ENCODE measurements at places on chromosomes 1 and 21. TPM values are rescaled to one million over a fixed set of nuclear protein-coding genes. Genes with fewer than 3 reads are reported as not detected.

Gene ZNF695
- total RNA-seq = 7.3 TPM

Gene GON4L
- 22.5 TPM for total RNA-seq

DNA sequence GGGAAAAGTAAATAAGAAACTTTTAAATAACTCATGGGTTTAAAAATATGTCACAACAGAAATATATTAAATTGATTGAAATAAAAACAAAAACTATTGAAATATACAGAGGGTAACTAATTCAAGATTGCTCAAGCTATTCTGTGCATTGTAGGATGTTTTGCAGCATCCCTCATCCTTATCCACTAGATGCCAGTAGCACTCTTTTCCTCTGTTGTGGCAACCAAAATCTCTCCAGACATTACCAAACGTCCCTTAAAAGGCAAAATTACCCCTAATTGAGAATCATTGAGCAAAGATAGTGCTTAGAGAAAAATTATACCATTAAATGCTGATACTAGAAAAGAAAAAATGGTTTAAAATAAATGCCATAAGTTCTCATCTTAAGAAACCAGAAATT lies 682.6 kb downstream of the RWDD3 start:
- DNase-seq = no peak

Gene IQGAP3
- total RNA-seq = 43.6 TPM

DNA sequence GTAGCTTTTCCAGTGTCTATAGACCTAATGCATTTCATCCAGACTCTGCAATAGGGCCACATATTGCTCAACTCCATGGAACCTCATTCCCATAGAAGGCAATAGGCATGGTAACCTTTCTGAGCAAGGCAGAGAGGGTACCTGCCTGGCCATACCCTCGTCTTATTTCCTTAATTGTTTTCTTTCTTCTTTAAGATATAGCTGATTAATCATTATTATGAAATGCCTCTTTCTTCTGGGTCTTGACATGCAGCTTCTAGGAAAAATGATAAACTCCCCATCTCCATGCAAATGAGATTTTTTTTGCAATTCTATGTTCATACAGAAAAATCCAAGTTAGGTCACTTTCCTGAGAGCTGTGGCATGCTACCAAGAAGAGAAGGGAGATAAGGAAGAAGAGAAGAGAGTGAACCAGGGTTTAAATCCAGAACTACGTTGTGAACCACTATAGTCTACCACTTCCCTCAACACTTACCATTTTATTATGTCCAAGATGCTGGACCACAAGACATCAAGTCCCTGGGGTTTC lies 33.0 kb upstream of the IL20 start:
- no peak for DNase-seq

GRCh38 chr1:54259546-54260140 lies 59.7 kb downstream of the MRPL37 start:
- no peak for DNase-seq

Gene KCNE1
- 0.06 TPM for total RNA-seq

GRCh38 chr1:91870322-91870721 lies 15.6 kb downstream of the TGFBR3 start:
- DNase-seq = no peak

DNA sequence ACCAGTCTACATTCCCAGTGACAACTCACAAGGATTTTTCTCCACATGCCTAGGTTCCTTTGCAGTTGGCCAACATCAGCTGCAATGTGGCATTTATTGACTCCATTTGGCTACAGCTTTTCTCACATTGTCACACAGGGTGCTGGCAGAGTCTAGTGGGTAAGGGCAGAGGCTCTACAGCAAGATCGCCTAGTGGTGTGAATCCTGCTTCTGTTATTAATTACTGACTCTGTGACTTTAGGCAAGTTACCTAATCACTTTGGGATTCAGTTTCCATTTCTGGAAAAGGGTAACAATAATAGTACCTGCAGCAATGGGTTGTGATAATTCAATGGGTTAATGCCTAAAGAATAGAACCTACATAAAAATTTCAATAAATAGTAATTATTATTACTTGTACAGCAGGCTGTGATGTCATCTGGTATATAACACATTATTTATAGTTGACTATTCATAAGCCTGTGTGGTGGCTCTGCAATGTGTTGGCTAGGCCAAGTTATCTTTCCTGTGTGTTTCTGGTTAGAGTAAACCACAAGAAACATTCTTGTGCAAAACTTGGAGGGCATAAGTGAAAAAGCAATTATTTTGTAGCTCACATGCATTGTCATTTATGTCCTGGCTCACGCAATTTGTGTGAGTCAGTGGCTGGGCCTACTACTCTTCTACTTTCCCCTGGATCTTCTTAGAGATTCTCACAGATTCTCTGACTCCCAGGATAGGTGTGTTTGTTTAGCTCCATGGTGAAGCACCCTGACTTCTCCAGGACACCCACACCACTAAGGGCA lies 59.5 kb downstream of the PTGS2 start:
- DNase-seq = peak; percentile 87

- no peak for DNase-seq
These were observed 1308.5 kb downstream of the PLA2G4A start for GRCh38 chr1:188137221-188137620.

GRCh38 chr21:40902299-40902698 lies 55.3 kb upstream of the DSCAM start:
- no peak for DNase-seq

- no peak for DNase-seq
These were observed 48.9 kb downstream of the HENMT1 start for GRCh38 chr1:108611984-108612383.
